ENCODE measurements at places on chromosomes 5 and 9.

GRCh38 chr9:124645274-124645673 lies 125.8 kb downstream of the NR6A1 start:
- no peak for DNase-seq

GRCh38 chr5:43034591-43034968 lies 5.5 kb downstream of the ANXA2R start:
- no peak for DNase-seq

GRCh38 chr9:96674906-96675538 lies 19.9 kb upstream of the PRXL2C start:
- DNase-seq = no peak

GRCh38 chr9:99490729-99491128 lies 268.6 kb downstream of the SEC61B start:
- DNase-seq = no peak

- DNase-seq = no peak
Observed at GRCh38 chr5:124262470-124262869, 484.0 kb downstream of the ZNF608 start.

- no peak for DNase-seq
Observed at GRCh38 chr5:163363389-163363788, 74.0 kb upstream of the CCNG1 start.

DNA sequence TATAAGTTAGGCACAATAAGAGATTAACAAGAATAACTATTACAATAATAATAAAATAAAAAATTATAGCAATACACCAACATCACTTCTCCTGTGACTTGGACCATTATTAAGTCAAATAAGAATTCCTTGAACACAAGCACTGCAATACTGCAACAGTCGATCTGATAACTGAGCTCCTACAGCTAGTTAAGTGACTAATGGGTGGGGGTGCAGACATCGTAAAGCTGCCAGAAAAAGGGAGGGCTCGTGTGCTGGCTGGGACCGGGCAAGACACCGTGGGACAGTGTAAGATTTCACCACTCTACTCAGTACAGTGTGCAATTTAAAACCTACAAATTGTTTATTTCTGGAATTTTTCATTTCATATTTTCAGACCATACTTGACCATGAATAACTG lies 78.8 kb downstream of the SNX24 start:
- no peak for DNase-seq

GRCh38 chr5:142946547-142947426 lies 176.6 kb downstream of the ARHGAP26 start:
- no peak for DNase-seq

- no peak for DNase-seq
Observed at GRCh38 chr5:65961633-65962032, 35.3 kb downstream of the ERBIN start.

DNA sequence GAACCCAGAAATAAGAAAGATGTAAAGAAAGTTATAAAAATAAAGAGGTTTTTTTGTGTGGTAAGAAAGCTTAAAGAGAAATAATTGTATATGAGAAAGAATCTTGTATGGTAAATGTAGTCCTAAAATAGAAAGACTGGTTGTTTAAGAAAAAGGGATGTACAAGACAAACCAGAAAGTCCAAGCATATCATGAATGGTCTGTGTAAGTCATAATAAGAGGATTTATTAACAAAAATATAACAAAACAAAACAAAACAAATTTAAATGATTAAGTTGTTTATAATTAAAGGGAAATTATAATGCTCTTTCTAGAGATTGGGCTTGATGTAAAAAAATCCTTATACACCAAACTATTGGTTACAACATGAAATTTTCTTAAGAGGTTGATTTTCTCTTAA lies 590.4 kb upstream of the PTGER4 start:
- no peak for DNase-seq

- DNase-seq = no peak
Observed at GRCh38 chr9:37574241-37574721, 1.9 kb downstream of the FBXO10 start.

DNA sequence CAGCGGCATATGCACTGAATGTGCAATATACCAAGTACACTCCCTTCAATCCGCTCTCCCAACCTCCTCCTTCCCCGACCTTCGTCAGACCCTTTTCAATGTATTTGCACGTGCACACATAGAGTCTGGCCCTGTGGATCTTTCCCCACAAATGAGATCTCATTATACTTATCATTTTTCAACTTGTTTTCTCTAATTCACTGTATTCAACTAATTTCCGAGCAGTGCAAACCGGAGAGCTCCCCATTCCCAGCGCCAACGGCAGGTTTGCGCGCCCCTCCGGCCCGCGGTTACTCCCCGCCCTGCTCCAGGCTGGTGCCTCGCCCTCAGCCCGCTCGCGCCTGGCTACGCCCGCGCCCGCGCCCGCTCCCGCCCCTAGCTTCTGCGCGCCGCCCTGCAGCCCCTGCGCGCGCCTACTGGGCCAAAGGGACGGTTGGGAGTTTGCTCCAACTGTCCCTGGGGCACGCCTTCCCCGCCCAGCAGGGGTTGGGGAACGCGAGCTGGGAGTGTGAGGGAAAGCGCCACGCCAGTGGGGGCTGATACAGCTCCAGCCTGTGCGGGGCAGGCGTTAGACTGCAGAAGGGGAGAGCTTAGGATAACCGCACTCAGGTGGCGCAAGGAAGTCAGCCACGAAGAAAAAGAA lies 3.3 kb upstream of the CDC20B start:
- no peak for DNase-seq

- no peak for DNase-seq
Observed at GRCh38 chr5:130893006-130893405, 272.1 kb downstream of the HINT1 start.

DNA sequence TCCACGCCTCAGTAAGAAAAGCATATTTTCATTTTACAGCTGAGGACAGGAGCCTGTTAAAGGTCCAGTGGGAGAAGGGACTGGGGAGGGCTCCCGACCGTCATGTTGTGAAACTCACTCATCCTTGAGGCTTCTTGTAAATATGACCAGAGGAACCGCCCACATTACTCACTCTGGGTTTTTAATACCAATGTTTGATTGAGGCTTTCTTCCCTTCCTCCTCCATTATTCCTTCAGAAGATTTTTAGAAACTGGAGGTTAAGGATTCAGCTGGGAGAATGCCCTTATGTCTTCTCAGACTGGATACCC lies 61.4 kb upstream of the GLRX start:
- no peak for DNase-seq

DNA sequence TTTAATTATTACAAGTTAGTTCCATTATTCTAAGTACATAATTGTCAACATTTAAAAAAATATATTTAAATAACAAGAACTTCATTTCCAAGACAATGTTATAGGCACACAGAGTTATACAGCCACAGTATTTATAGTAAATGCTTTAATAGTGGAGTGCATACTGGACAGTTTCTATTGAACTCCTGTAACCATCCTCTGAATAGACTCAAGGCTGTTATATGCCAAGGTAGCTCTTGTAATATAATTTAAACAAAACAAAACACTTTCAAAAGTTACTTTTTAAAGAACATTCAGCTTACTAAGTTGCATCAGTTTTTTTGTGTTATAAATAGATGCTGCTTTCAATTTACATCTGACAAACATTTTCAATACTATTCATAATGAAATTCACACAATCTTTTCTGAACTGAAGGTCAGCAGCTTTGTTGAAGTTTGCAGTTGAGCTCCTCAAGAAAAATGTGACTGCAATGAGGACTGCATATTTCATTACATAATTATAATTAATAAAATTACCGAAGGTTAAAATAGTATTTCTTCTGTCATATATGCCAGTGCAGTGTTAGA lies 549.9 kb upstream of the CYLC2 start:
- DNase-seq = no peak

- DNase-seq = no peak
Observed at GRCh38 chr5:34576891-34577666, 79.0 kb upstream of the RAI14 start.

GRCh38 chr9:76662476-76663281 lies 101.6 kb upstream of the PCA3 start:
- no peak for DNase-seq

DNA sequence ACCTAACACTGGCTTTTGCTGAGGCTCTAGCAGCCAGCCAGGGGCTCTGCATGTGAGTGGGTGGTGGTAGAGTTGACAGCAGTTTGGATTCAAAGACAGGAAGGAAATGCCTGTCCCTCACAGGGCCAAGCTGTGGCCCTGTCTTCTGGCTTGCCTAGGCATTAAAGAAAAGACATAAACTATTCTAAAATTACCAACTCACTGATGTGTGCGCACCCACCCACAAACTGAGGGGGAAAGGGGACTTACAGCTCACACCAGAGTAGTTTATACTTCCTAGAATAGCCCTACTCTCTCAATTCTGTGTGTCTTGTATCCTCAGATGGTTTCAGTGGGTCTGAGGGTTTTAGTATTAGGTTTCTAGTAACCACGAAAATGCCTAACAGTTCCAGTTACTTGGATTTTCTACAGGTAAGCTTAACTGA lies 18.3 kb upstream of the IL13 start:
- no peak for DNase-seq

DNA sequence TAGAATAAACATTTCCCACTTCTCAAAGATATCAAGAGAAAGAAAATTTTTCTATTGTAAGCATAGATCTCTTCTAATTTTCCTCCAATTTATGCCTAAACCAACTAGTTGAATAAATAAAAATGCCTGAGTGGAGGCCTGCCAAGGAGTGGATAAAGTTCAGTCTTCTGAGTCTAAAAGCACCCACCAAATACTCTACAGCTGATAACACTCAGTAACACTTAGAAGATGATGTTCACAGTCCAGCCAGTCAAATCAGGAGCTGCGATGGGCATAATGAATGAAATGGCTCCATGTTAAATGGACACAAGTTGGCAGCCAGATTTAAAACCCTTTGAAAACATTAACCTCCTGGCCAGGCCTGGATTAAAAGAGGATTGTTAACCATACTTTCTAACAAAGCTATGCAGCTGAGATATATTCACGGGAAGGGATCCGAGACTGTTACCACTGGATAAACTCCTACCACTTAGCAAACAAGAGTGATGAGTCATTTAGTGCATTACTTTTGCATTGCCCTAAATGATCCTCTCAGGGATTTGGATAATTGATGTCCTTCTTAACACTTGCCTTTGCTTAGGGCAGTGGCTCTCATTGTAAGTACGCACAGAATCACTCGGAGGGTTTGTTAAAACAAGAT lies 63.7 kb upstream of the CCDC112 start:
- no peak for DNase-seq

GRCh38 chr9:115524453-115525059 lies 406.6 kb upstream of the TNC start:
- no peak for DNase-seq

- DNase-seq = no peak
Observed at GRCh38 chr5:34618371-34619065, 37.6 kb upstream of the RAI14 start.

DNA sequence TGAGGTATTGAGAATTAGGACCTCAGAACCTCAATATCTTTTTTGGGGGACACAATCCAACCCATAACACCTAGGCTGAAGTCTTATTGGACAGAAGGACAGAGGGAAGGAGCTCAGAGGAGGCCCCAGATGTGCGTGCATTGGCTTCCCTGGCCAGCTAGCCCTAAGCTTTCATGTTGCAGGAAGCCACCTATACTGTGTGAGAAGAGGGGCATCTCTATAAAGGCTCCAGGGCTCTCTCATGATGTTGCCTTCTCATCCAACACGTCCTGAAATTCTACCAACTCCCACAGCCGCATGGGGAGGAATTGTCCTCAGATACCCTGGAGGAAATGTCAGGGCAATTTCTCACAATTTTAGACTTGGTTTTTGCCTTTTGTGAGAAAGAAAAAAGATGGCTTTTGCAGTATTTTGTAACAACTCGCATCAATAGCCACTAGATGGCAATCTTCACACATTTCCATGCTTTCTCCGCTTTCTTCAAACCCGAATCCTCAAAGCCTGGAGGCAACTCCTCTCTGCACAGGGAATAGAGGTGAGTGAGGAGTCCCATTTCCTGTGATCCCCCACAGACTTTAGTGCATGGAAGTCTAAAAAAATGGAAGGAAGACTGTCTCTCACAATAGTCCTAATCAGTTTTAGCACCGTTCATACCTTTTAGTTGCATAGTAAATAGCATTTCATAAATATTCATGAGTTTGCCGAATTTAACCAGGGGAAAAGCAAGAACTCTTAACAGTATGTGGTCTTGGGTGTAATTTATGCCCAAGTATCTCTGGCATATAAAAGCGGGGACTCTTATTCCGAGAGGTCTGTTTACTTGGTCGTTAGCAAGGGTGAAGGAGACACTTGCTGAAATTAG lies 7.4 kb upstream of the PPP3R2 start:
- DNase-seq = no peak

DNA sequence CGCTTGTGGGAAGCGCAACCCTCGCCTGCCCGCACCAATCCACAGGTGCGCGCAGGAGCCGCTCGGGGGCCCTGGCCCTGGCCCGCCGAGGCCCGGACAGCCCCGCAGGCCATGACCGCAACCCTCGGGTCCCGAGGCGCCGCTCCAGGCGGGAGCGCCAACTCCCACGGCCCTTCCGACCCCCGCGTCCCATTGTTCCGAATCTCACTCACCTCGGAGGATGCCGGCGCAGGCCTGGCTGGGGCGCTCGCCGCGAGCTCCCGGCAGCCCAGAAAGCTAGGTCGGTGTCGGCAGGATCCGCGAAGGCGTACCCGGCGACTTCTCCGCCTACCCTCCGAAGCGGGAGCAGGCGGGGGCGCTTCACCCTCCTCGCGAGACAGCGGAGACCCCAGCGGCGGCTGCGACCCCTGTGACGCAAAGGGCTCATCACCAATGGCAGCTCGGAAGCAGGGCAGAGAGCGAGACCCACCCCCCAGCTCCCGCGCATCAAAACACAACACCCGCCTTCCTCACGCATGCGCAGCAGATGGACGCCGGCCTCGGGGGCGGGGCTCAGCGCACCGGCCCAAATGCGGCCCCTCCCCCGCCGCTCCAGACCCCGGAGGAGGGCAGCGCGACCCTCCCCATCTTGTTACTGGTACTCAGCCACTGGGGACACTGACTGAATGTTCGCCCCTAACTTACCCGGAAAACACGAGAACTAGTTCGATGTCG lies 1.4 kb upstream of the SMIM27 start:
- peak; percentile 91 for DNase-seq

GRCh38 chr5:111673891-111674626 lies 82.9 kb downstream of the NREP start:
- no peak for DNase-seq

GRCh38 chr5:79236362-79236969 lies 535 bp downstream of the JMY start:
- DNase-seq = no peak

Measured in stimulated activated CD8-positive, alpha-beta memory T cell treated with anti-CD3 and anti-CD28 coated beads, Interleukin-15, amount 100 ng/mL, for 1 hour (primary cell).